ENCODE measurements at places on chromosomes 3 and 15.

- no peak for DNase-seq
Measured at GRCh38 chr3:143658861-143659260, 189.4 kb downstream of the SLC9A9 start.

- DNase-seq = no peak
Measured at GRCh38 chr15:44443515-44443914, 16.1 kb downstream of the CTDSPL2 start.

GRCh38 chr15:98532063-98532462, 116.3 kb upstream of the IGF1R start:
- DNase-seq = no peak

DNA sequence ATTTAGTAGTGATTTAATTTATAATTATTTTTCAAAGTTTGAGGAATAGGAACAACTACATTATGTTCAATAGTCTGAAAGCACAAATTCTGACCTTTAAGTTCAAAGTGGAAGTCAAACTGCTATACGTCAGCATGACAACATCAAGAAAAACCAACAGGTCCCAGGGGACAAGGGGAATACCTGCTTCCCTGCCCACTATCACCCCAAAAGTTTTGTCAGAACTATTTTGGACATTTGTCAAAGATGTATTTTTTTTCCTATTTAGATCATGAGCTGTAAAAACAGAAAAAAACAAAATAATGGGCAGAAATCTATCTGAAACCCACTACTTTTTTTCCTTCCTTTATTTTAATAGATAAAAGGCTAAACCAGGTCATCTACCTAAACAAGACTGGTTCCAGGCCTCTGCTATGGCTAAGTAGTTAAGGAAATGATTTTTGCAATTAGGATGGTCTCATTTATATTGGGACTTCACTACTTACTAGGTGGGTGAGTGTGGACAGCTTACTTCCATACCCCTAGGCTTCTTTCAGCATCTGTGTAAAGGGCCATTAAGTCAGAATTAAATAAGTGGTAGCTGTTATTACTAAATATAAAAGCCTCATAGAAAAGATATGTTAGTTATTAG, 746.3 kb downstream of the FHIT start:
- no peak for DNase-seq

DNA sequence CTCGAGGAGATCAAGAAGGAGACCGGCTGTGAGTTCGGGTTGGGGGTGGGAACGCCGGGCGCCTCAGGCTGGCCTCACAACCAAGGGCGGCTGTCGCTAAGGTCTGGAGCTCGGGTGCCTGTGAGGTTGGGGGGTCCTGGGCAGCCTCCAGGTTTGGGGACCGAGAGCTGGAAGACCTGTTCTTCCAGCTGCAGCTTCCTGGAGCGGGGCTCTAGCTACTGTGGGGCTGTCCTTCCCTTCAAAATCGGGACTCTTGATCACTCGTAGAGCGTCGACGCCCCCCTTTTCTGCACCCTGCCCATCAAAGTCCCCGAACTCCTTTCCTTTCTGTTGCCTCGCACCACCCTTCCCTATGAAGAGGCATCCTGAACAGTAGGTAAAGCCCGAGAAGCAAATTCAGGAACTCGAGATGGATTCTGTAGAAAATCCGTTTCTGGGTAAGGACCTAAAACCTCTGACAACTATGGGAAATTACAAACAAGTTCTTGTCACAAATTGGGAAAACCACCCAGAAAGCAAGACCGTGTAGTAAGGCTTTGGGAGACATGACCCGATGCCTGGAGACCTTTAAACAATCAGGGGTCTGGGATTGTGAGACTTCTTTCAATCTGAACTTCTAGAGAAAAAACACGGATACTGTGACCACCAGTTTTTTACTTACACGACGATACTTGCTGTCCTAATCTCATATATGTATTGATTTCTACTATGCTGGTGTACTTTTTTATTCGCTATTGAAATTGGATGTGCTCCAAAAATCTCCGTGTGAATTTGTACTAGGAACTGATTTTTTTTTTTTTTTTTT, 556 bp downstream of the CHP1 start:
- DNase-seq = no peak

DNA sequence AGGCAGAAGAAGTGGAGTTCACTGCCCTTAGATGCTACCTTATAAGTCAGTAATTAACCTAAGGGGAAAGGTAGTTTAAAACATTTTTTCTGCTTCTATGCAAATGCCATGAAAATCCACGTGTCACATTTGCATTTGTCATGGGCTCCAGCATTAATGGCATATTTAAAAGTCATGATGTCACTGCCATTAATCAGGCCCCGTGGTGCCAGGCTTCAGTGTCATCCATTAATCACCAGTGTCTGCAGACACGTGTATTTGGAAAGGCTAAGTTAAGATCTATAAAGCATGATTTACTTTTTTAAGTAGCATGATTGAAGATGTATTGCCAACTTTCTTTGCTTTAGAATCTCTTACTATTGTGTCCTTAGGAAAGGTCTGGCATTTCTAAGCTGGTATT, 857.8 kb downstream of the TUSC7 start:
- DNase-seq = no peak

GRCh38 chr3:115922681-115923347, 299.5 kb downstream of the GAP43 start:
- DNase-seq = peak; percentile 4

GRCh38 chr15:77002954-77003912, 8.3 kb downstream of the PSTPIP1 start:
- no peak for DNase-seq

DNA sequence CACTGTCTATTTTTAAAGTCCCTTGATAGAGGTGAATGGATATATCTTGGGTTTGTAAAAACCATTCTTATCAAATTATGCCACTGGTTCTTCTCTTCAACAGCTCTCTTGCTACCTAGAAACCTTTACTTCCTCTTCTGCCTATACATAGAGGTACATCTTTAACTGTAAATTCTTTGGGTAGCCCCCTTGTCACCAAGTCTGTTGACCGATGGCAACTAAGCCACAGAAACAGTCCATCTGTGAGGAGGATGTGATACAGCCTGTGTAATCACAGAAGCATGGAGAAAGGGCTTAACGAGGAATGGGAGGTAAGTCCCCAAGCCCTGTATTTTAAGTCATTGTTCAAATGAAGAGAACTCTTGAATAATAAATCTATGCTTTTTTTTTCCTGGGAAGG, 246.5 kb upstream of the MDFIC2 start:
- DNase-seq = no peak

DNA sequence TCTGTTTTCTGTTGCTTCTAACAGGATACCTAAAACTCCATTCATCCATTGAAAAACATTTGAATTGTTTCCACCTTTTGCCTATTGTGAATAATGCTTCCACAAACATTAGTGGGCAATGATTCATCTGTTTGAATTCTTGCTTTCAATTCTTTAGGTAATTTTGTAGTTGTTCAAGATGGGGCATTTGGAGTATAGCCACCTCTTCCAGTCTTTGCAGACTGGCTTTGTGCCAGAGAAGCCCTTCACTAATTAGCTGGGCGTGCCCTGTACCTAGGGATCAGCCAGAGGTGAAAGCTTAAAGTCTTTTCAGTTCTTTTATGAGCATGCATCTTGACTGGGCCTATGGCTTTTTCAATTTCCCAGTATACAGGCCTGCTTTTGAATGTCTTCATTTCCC, 10.9 kb downstream of the RTP1 start:
- no peak for DNase-seq

- peak; percentile 80 for DNase-seq
Measured at GRCh38 chr15:62783303-62783957, 259.1 kb upstream of the TPM1 start.

DNA sequence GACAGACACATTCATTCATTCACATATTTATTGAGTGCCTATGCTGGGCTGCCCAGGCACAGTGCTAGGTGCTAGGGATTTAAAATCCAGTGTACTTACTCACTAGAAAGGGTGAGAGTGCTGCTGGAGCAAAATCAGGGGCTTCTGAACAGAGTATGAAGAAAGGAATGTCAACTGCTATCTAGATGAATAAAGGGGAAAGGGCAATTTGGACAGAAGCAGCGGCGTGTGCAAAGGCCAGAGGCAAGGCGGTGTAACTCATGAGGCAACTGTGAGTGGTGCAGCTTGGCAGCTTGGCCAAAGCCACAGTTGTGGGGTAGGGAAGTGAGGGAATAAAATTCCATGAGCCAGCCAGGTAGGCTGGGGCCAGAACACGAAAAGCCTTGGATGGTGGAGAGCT, 76.7 kb downstream of the RAD18 start:
- DNase-seq = no peak

GRCh38 chr3:196633555-196634151, 5.8 kb upstream of the NRROS start:
- no peak for DNase-seq

DNA sequence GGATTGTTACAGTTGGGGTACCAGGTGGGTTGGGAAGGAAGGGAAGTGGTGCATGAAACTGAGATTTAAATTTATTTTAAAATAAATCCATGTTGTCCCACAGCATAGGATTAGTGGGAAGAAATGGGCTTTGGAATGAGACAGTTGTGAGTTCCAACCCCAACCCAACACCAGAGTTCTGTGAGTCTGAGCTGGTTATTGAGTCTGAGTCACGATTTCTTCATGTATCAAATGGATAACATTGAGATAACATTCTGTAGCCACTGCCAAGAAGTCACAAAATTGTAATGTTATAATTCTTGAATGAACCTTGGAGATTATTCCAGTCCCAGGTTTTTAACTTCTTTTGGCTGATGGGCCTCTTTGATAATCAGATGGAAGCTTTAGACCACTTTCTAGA, 13.7 kb downstream of the IFT122 start:
- no peak for DNase-seq

DNA sequence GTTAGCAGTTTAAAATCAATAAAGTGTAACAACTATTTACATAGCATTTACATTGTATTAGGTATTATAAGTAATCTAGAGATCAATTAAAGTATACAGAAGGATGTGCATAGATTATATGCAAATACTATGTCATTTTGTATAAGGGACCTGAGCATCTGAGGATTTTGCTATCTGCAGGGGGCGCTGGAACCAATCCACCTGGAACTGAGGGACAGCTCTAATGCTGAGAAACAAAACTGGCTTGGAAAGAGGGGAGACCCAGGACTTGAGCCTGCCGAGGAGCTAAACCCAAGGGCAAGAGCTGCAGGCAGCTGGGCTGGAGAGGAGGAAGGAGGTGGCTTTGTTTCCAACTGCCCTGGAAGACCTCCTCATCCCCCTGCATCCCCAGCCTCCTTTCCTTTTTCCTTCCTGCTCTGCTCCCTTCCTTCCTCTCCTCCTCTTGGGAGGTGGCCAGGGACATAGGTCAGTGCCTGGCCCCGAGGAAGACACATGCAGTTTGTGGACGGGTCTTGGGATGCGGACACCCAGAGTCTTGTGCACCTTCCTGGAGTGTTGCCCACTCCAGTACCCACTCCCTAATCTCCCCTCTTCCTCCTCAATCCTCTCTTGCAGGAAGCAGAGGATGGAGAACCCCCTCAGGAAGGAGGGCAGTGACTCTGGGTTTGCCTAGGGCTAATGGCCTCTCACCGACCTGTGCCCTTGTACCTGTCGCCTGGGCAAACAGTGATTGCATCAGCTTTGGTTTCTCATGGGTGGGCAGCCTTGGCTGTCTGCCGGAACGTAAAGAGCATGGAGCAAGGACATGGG, 825 bp upstream of the RTP3 start:
- no peak for DNase-seq

GRCh38 chr15:43489191-43489590, 3.8 kb downstream of the TP53BP1 start:
- no peak for DNase-seq

GRCh38 chr15:63019511-63020109, 22.9 kb upstream of the TPM1 start:
- no peak for DNase-seq

DNA sequence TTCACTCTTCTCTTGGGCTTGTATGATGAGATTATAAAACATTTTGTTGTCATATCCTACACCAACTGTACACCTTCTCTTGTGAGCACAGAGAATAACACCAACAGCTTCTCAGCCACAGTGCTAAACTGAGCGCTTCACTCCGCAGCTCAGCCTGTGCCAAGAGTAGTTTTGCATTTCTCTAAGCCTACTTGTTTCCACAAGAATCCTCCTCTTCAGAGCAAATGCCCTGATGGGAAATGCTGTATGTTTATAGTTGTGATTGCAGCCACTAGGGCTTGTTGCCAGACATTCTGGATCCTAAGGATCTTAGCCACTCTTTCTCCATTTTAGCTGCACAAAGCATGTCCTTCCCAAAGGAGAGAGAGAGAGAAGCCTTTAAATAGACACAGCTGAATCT, 138.8 kb upstream of the PLXND1 start:
- no peak for DNase-seq

- DNase-seq = no peak
Measured at GRCh38 chr3:197801891-197802778, 11.1 kb downstream of the LRCH3 start.

DNA sequence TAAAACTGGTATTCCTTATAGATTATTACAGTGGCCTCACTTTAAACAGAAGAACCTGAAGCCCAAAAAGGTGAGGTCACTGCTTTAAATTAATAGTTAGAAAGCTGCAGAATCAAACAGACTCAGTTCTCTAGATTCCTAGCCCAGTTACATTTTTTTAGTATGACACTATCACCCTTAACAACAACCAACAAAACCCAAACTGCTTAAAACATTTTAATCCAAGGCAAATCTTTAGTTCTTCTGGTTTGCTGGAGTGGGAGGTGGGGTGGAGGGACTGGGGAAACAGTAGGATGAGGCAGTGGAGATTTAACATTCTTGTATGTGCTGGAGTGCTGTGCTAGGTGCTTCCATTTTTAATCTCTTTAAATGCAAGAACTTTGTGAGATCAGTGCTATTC, 631.6 kb upstream of the KCNMB2 start:
- DNase-seq = no peak

GRCh38 chr3:159751752-159752151, 236.9 kb upstream of the IL12A start:
- no peak for DNase-seq

DNA sequence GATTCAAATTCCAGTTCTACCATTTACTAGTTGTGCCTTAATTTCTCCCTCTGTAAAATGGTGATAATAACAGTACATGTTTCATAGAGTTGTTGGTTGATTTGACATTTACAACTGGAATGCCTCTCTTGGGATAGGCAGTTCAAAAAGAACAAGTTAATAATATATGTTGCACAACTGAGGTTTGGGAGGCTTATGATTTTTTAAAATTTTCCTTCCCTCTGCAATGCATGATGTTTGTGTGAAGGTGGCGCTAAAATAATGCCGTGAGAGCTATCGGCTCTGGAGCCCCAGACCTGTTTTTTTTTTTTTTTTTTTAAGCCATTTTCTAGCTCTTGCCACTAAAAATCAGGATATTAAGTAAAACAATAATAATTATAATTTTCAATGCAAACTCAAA, 18.6 kb downstream of the DNAJB11 start:
- DNase-seq = no peak

DNA sequence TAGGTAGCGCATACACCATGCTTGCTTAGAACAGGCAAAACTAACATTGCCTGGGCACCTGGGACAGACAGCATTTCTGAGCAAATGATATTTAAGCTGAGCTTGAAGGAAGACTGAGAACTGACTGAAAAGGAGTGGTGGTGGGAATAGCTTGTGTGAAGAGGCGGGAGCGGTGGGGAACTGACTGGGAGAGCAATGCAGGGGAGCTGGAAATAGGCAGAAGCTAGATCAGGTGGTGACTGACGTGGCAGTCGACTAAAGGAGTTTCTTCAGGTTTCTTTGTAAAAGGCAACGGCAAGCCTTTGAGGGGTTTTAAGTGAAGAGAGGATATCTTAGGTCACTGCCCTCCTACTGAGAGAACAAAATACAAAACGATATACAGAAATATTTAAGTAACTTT, 61.8 kb downstream of the NEO1 start:
- no peak for DNase-seq

- DNase-seq = no peak
Measured at GRCh38 chr3:188183452-188183851, 29.5 kb downstream of the LPP start.

Measured in AG09309 (cell line).